ENCODE measurements at places on chromosomes 5 and 9. TPM values are rescaled to one million over a fixed set of nuclear protein-coding genes. Genes with fewer than 3 reads are reported as not detected.

CERCAM gene
- total RNA-seq: 0.30 TPM

GRCh38 chr5:116135344-116135743 is 50.5 kb downstream of the COMMD10 start:
- H3K27ac ChIP-seq: no peak overlapping the region
- H3K36me3 ChIP-seq: no peaks in the 10 kb centered on the region
- DNase-seq: no peak
- H3K4me3 ChIP-seq: no peak overlapping the region

- H3K27ac ChIP-seq: no peak overlapping the region
- no peak overlapping the region for H3K4me3 ChIP-seq
- no peak for DNase-seq
- peaks cover 8% of the 10 kb centered on the region for H3K27me3 ChIP-seq
- no peaks in the 10 kb centered on the region for H3K4me1 ChIP-seq
- no peaks in the 10 kb centered on the region for H3K36me3 ChIP-seq
These were observed 25.3 kb upstream of the SLC31A2 start for GRCh38 chr9:113125386-113126035.

DNA sequence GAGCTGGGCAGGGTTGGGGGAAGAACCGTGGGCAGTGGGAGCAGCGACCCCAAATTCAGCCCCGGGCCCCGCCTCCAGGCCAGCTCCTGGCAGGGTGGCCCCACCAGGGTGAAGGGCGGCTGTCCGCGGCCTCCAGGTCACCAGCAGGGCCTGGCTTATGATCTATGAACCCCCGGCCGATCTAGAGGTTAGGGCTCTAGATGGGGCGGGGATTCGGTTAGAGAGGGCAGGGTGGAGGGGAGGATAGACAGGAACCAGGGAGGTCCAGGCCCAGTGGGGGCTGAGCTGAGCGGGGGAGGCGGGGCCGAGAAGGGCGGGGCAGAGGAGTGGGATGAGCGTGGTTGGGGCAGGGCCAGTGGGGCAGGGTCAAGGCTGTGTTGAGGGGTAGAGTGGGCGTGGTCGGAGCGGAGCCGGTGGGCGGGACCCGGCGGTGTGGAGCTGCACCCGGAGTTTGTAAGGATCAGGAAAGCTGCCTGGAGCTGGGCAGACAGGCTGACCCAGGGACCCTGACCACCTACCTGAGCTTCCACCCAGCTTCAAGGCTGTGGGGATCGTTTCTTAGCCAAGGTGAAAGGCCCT is 29.3 kb upstream of the OBP2B start:
- peak overlapping the region; percentile 30 for H3K4me3 ChIP-seq
- H3K27me3 ChIP-seq: peaks cover 15% of the 10 kb centered on the region
- peaks cover 13% of the 10 kb centered on the region for H3K4me1 ChIP-seq
- no peak overlapping the region for H3K27ac ChIP-seq

GRCh38 chr5:137231540-137231939 is 267.6 kb downstream of the SPOCK1 start:
- H3K4me3 ChIP-seq: no peak overlapping the region
- H3K27ac ChIP-seq: no peak overlapping the region
- H3K36me3 ChIP-seq: no peaks in the 10 kb centered on the region
- no peaks in the 10 kb centered on the region for H3K4me1 ChIP-seq

GRCh38 chr9:137114220-137114612 is 317 bp downstream of the DPP7 start:
- H3K4me1 ChIP-seq: peaks cover 28% of the 10 kb centered on the region
- no peaks in the 10 kb centered on the region for H3K27me3 ChIP-seq
- peaks cover 36% of the 10 kb centered on the region for H3K36me3 ChIP-seq
- DNase-seq: no peak
- H3K27ac ChIP-seq: peak overlapping the region; percentile 46

- no peaks in the 10 kb centered on the region for H3K27me3 ChIP-seq
- no peak overlapping the region for H3K27ac ChIP-seq
- H3K4me1 ChIP-seq: peaks cover 14% of the 10 kb centered on the region
These were observed 8.7 kb upstream of the PSMD5 start for GRCh38 chr9:120851449-120851848.

GRCh38 chr9:6894135-6894534 is 136.4 kb downstream of the KDM4C start:
- no peak overlapping the region for H3K27ac ChIP-seq
- peaks cover 35% of the 10 kb centered on the region for H3K36me3 ChIP-seq
- DNase-seq: no peak
- no peaks in the 10 kb centered on the region for H3K27me3 ChIP-seq
- H3K4me3 ChIP-seq: no peak overlapping the region

DNA sequence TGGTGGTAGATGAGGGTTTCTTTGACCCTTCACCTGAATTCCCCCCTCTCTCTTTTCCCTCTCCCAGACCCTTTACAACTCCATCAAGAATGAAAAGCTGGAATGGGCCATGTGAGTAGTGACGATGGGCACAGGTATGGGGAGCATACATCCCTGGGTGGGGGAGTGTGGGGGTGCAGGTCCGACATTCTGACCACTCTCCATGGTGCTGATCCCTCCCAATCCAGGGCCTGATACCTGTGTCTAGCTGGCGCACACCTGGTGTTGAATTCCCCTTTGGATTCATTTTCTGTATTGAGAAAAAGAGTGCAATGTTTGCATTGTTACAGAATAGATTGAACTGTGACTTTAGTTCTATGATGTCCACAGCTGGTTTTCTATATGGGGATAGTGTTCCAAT is 40.0 kb downstream of the PSD2 start:
- no peaks in the 10 kb centered on the region for H3K4me1 ChIP-seq
- DNase-seq: no peak
- H3K27ac ChIP-seq: no peak overlapping the region
- H3K4me3 ChIP-seq: no peak overlapping the region

DNA sequence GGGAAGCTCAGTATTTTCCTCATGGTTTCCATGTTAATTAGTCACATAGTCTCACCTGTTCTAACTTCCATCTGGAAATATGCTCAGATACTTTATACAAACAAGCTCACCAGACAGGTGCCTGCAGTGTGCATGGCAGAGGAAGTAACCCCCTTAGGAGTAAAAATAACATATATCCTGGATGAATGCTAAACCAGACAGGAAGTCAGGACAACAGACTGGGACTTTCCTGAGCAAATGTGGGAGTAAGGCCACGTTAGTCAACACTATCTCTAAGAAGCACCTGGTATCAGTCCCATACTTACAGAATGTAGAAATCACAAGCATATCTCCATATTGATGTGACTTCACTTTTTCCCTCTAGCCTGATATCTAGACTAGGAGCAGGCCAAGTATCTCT is 128.4 kb downstream of the SEC61B start:
- H3K27ac ChIP-seq: no peak overlapping the region
- DNase-seq: no peak
- no peaks in the 10 kb centered on the region for H3K36me3 ChIP-seq
- no peaks in the 10 kb centered on the region for H3K27me3 ChIP-seq
- no peak overlapping the region for H3K4me3 ChIP-seq

- H3K27ac ChIP-seq: no peak overlapping the region
- H3K4me3 ChIP-seq: no peak overlapping the region
- H3K36me3 ChIP-seq: no peaks in the 10 kb centered on the region
- DNase-seq: no peak
- no peaks in the 10 kb centered on the region for H3K4me1 ChIP-seq
These were observed 16.5 kb downstream of the PAX5 start for GRCh38 chr9:37017546-37017945.

GRCh38 chr5:159759791-159760290 is 156.4 kb upstream of the ADRA1B start:
- H3K27me3 ChIP-seq: no peaks in the 10 kb centered on the region
- no peak overlapping the region for H3K4me3 ChIP-seq
- no peak for DNase-seq
- H3K27ac ChIP-seq: no peak overlapping the region

DNA sequence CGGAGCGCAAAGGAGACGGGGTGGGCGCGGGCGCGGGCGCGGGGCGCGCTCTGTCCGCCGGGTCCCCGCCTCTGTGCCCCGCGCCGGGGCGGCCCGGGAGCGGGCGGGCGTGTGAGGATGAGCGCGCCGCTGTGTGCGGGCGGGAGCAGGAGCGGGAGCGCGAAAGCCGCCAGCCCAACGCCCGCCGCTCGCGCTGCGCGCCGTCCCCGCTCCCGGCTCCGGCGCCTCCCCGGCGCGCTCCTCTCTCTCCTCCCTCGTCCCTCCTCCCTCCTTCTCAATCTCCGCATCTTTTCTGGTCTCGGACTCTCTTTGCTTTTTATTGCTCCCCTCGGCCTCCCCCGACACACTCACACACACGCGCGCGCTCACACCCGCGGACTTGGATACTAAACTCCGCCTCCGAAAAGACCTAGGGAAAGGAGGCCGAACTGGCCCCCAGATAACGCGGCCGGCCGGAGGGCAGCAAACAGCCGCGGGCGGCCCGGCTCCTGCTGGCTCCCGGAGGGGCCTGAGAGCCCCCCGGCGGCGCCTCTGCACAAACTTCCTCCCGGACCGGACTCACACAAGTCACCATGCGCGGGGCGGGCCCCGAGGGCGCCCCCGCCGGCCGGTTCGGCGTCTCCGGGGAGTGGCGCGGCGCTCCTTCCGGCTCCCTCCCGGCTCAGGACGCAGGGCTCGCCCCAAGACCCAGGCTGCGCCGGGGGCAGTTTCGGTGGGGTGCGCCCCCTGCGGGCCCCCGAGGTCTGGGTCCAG is at the start of gene FIBCD1:
Gene FIBCD1 (minus strand): TSS at position 596 of the 753 bp plus-strand sequence. CDS start 640 bp downstream, outside the sequence.
- H3K27ac ChIP-seq: no peak within 1 kb of the TSS
- H3K36me3 ChIP-seq: no peaks in the 10 kb centered on the region
- no peak within 1 kb of the TSS for H3K4me3 ChIP-seq
- peaks cover 48% of the 10 kb centered on the region for H3K27me3 ChIP-seq

GRCh38 chr5:14809369-14810155 is 62.0 kb downstream of the ANKH start:
- peak; percentile 81 for DNase-seq
- H3K27me3 ChIP-seq: no peaks in the 10 kb centered on the region

- peak within 1 kb of the TSS; percentile 68 for H3K4me3 ChIP-seq
- peak; percentile 81 for DNase-seq
- no peak within 1 kb of the TSS for H3K27ac ChIP-seq
- H3K27me3 ChIP-seq: no peaks in the 10 kb centered on the region
These were observed at the start of gene AGPAT2 for GRCh38 chr9:136686794-136687711. AGPAT2 (minus strand) TSS chr9:136687457; CDS start chr9:136687357, 100 bp downstream.

DNA sequence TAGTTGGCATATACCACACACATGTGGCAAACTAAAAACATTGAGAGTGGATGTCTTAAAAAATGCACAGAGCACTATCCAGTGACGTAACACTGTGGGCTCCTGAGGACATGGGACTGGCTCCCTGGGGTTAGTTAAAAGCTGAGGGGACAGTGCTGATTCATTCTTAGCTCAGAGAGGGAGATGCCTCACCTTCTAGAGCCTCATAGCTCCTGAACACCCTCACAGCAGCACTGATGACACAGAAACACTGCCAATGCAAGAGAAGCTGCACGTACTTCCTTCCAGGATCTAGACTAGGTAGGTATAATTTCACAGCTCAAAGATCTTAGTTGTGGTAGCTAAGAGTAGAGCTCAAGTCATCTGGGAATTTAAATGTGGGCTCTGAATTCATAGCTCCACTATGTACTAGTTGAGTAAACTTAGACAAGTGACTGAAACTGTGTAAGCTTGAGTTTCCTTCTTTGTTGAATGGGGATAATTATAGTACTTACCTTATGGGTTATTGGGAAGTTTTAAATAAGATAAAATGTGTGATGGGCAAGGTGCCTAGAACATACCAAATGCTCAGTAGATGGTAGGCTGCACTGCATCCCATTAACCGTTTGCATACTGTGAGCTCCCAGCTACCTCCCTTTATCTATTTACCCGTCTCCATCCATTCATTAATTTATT is 279.9 kb downstream of the ASTN2 start:
- no peaks in the 10 kb centered on the region for H3K4me1 ChIP-seq
- no peak overlapping the region for H3K4me3 ChIP-seq
- H3K27me3 ChIP-seq: no peaks in the 10 kb centered on the region
- DNase-seq: no peak

DNA sequence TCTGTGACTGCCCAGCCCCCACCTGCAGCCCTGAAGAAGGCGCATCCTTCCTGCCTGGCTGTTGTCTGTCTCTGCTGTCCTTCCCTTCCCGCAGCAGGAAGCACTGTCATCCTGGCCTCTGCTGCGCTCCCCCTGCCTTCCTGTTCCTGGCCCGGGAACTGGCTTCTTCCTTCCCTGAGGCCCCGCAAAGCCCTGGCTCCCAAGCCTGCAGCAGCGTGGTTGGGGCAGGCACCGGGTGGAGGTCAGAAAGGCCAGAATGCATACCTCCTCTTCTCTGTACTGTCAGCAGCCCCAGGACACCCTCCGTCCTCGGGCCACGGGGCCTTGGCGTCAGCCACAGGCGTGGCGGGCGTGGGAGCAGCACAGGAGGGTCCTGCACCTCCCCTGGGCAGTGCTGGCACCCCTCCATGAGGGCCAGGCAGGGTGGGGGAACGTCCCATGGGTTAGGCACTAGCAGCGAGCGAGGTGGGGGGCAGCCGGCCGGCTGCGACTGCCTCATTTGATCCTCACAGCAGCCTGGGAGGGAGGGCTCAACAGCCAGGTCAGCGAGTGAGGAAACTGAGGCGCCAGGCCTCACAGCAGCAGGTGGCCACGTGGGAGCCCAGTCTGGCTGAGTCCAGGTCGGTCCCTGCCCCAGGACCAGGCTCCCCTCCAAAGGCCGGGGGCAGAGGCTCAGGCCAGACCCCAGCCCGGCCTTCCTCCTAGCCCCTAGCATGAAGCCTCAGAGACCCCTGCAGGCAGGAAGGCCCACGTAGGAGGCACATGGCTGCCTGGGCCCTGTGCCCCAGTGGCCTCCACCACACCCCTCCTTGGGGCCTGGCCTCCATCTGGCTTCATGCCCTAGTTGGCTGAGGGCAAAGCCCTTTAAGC is 9.4 kb downstream of the FLT4 start:
- no peaks in the 10 kb centered on the region for H3K27me3 ChIP-seq
- no peak overlapping the region for H3K27ac ChIP-seq
- no peaks in the 10 kb centered on the region for H3K4me1 ChIP-seq
- H3K4me3 ChIP-seq: no peak overlapping the region
- no peaks in the 10 kb centered on the region for H3K36me3 ChIP-seq

GRCh38 chr9:3214741-3215140 is 311.1 kb downstream of the RFX3 start:
- H3K4me3 ChIP-seq: no peak overlapping the region
- no peaks in the 10 kb centered on the region for H3K27me3 ChIP-seq
- H3K36me3 ChIP-seq: no peaks in the 10 kb centered on the region
- no peak for DNase-seq
- no peaks in the 10 kb centered on the region for H3K4me1 ChIP-seq

GRCh38 chr5:97499605-97500004 is 316.6 kb upstream of the RIOK2 start:
- H3K4me3 ChIP-seq: no peak overlapping the region
- no peaks in the 10 kb centered on the region for H3K4me1 ChIP-seq
- no peaks in the 10 kb centered on the region for H3K27me3 ChIP-seq
- DNase-seq: no peak

CD72 gene
- 2.3 TPM for total RNA-seq

DNA sequence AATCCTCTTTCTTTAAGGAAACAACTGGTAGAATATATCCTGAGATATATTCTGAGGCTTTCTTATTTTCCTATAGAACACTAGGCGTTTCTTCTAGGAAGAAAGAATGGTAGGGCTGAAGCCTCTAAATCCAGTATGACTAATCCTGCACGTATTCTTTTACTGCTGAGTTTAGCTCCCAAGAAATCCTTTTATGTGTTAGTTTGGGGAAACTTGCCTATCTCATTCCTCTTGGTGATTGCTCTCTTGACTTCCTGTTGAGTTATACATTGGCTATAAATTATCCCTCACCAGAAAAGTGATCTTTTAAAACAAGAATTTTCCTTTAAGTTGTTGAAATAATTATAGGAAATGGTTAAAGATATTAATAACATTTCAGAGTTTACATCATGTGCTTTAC is 422.9 kb downstream of the TMEM161B start:
- H3K27me3 ChIP-seq: no peaks in the 10 kb centered on the region
- no peak overlapping the region for H3K27ac ChIP-seq
- no peaks in the 10 kb centered on the region for H3K36me3 ChIP-seq
- no peak for DNase-seq
- H3K4me3 ChIP-seq: no peak overlapping the region
- no peaks in the 10 kb centered on the region for H3K4me1 ChIP-seq
